ENCODE measurements at places on chromosomes 2 and 18. TPM values are rescaled to one million over a fixed set of nuclear protein-coding genes. Genes with fewer than 3 reads are reported as not detected.

AQP4 gene
- 0.43 TPM for total RNA-seq

SLC4A5 gene
- total RNA-seq = not detected

LONRF2 gene
- total RNA-seq = not detected

CNTNAP5 gene
- total RNA-seq = not detected

TANC1 gene
- 15.1 TPM for total RNA-seq

DUSP2 gene
- total RNA-seq = 1.0 TPM

CSRNP3 gene
- 2.4 TPM for total RNA-seq

- no peak for DNase-seq
Observed at GRCh38 chr2:41409328-41409727, 638.5 kb upstream of the PKDCC start.

DNA sequence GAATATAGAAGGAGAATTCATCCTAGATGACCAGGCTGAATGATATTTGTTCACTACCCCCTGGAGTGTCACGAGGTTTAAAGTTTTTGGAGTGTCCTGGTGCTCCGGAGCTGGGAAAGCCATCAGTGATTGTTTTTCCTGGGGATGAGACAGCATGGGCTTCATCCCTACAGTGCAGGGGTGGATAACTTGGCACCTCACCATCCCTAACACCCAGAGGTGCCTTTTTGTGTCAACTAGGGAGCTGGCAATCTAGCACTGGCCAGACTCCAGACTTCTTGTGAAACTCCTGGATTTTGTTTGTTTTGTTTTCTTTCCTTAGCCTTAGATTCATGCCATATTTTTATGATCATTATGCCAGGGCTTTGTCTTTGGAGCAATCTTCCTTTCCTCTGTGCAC lies 164.8 kb downstream of the PRKCE start:
- no peak for DNase-seq

DNA sequence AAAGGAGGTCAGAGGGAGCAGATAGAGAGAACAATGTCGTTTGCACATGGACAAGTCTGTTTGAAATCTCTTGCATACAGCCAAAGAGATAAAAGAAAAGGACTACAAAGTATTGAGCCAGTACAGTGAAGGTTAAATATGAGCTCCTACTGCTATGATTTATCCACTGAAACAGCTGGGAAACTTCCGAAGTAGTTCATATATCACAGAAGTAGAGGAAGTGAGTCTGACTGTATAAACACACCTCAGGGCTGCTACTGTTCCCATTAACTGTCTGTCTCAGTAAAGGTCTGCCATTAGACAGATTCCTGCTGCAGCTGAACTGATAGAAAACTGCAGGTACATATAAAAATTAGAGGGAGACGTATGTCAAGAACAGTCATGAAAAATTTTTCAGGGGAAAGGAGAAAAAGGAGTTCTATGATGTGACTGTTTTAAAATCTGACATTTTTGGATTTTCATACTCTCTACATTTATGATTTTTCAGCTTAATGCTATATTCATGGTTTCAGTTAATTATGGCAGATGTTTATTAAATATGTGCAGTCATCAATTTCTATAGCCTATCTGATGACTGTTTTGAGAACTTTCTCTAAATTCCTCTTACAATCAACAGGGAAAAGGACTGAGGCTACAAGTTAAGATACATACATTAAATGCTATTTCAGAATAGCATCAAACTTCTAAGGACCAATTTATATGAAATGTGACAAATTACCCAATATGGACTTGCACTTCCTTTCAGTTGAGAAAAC lies 364.7 kb downstream of the ERBB4 start:
- peak; percentile 37 for DNase-seq

- DNase-seq = no peak
Observed at GRCh38 chr18:13620206-13620672, 106.1 kb downstream of the FAM210A start.

- DNase-seq = no peak
Observed at GRCh38 chr2:149858901-149859634, 271.5 kb upstream of the MMADHC start.

DNA sequence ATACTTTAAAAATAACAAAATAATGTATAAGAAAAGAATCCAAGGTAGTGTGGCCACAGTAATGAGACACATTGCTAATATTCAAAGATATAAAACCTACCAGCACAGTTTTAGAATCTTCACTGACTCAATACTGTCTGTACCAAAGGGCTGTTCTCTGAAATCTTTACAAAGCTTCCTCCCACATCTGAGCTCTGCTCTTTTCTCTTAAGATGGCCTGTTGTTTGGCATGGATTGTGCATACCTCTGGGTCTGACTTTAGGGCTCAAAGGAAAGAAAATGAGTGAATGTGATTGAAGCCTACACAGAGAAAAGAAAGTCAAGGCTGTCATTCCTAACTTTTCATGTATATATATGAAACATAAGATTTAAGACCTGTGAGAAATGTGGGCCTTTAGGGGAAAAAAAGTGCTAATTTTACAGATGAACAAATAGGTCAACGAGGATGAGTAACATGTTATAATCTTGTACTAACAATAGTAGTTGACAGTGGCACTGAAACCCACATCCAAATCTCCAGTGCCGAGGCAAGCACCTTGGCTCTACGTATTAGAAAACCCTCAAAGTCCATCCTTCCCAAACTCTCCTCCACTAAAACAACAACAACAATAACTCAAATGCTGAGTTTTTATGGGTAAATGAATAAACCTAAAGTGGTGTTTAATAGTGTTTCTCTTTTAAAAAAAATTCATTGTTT lies 114.2 kb downstream of the ZNF521 start:
- DNase-seq = no peak

GRCh38 chr2:43879261-43879660 lies 40.5 kb downstream of the ABCG8 start:
- no peak for DNase-seq

GRCh38 chr2:47724221-47724981 lies 58.5 kb upstream of the MSH6 start:
- no peak for DNase-seq

- no peak for DNase-seq
Observed at GRCh38 chr2:68203587-68203986, 45.9 kb downstream of the PNO1 start.

DNA sequence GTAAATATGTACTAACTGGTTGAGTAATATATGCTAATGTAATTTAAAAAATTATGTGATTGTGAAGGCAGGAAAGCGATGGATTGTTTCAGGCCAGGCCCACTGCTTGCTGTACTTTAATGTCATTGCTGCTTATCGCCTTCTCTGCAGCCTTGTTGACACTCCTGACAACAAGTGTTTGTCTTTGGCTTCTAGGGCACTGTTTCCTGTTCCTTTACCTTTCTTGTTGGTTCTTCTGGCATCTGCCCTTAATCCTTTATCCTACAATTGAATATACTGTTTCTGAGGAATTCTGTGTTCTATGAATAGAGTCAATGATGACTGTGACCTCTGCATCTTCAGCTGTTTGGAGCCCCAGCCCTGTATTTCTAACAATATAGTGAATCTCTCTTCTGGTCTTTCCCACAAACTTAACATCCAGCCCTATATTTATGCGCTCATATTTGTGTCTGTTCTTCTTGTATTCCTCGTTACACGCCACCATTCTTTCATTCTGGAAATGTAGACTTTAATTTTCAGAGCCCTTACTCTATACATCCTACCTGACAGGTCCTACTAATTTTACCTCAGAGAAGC lies 17.6 kb downstream of the ACSL3 start:
- DNase-seq = peak; percentile 42

DNA sequence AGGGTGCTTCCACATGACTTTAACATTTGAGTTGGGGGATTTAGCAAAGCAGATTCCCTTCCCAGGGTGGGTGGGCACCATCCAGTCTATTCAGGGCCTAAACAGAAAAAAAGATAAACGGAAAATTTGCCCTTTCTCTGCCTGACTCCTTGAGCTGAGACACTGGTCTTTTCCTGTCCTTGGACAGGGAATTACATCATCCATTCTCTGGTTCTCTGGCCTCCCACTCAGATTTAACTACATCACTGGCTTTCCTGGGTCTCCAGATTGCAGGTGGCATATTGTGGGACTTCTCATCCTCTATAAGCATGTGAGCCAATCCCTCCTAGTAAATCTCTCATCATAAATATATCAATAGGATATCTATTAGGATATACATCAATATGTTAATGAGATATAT lies 25.8 kb downstream of the CAPN13 start:
- no peak for DNase-seq
